ENCODE measurements at places on chromosomes 6 and 20. TPM values are rescaled to one million over a fixed set of nuclear protein-coding genes. Genes with fewer than 3 reads are reported as not detected.

DNA sequence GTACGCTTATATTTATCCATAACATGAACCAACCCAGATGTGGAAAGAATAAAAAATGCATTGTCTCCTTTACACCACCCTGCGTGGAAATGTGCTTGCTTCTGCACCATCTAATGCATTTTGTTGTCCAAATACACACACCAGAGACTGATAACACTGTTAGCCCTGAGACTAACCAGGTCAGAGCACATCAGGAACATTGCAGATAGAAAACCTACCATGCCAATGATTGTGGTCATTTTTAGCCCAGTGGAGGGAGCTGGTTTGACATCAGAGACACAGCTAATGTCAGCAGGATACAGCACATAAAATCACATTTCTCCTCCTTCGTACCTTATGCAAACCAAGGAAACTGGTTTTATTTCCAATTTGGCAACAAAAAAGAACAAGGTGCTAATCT, 528.7 kb downstream of the DOK5 start:
- no peaks in the 10 kb centered on the region for H3K27me3 ChIP-seq
- no peaks in the 10 kb centered on the region for H3K4me1 ChIP-seq
- no peaks in the 10 kb centered on the region for H3K36me3 ChIP-seq
- DNase-seq, result no peak

- no peak overlapping the region for H3K4me3 ChIP-seq
- H3K4me1 ChIP-seq, result no peaks in the 10 kb centered on the region
- no peak overlapping the region for H3K27ac ChIP-seq
- peaks cover 94% of the 10 kb centered on the region for H3K36me3 ChIP-seq
Observed at GRCh38 chr20:48689388-48689787, 138.4 kb downstream of the PREX1 start.

DNA sequence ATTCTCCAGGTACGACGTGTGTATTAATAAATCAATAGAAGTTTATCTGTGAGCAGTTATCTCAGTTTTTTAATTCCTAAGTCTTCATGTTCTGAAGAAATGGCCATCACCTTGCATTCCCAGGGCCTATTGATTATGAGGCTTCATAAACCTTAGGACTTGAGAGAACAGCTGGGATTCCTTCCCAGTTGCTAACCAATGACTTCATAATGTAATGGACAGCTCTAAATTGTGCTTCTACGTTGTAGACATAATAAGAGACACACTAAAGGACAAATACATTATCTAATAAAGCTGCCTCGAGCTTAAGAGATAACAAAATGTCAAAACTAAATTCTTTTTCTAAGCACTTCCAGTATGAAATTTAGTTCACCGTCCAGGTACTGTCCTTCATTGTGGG, 30.6 kb downstream of the TSHZ2 start:
- DNase-seq, result no peak
- no peaks in the 10 kb centered on the region for H3K36me3 ChIP-seq
- no peaks in the 10 kb centered on the region for H3K27me3 ChIP-seq
- H3K4me3 ChIP-seq, result no peak overlapping the region
- peaks cover 8% of the 10 kb centered on the region for H3K4me1 ChIP-seq
- no peak overlapping the region for H3K27ac ChIP-seq

GRCh38 chr6:53643481-53643965, 22.0 kb downstream of the KLHL31 start:
- H3K27me3 ChIP-seq, result peaks cover 3% of the 10 kb centered on the region
- no peaks in the 10 kb centered on the region for H3K36me3 ChIP-seq
- no peak for DNase-seq
- H3K4me1 ChIP-seq, result peaks cover 15% of the 10 kb centered on the region

DNA sequence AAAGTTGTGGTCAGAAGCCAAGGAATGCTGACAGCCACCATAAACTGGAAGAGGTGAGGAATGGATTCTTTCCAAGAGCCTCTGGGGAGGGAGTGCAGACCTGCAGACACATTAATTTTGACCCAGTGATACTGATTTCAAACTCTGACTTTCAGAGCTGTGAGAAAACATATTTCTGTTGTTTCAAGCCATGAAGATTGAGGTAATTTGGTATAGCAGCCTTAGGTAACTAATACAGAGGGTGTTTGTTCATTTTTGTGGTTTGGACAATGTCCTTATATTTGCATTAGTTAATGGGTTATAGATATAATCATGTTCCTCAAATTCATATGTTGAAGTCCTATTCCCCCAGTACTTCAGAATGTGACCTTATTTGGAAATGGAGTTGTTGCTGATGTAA, 85.4 kb upstream of the GTSF1L start:
- no peak for DNase-seq
- H3K4me1 ChIP-seq, result no peaks in the 10 kb centered on the region
- H3K36me3 ChIP-seq, result no peaks in the 10 kb centered on the region
- no peaks in the 10 kb centered on the region for H3K27me3 ChIP-seq
- no peak overlapping the region for H3K27ac ChIP-seq
- no peak overlapping the region for H3K4me3 ChIP-seq

- no peak overlapping the region for H3K27ac ChIP-seq
- H3K4me1 ChIP-seq, result no peaks in the 10 kb centered on the region
- no peaks in the 10 kb centered on the region for H3K27me3 ChIP-seq
- no peaks in the 10 kb centered on the region for H3K36me3 ChIP-seq
- no peak overlapping the region for H3K4me3 ChIP-seq
- DNase-seq, result no peak
Observed at GRCh38 chr20:8435285-8436035, 303.4 kb downstream of the PLCB1 start.

DNA sequence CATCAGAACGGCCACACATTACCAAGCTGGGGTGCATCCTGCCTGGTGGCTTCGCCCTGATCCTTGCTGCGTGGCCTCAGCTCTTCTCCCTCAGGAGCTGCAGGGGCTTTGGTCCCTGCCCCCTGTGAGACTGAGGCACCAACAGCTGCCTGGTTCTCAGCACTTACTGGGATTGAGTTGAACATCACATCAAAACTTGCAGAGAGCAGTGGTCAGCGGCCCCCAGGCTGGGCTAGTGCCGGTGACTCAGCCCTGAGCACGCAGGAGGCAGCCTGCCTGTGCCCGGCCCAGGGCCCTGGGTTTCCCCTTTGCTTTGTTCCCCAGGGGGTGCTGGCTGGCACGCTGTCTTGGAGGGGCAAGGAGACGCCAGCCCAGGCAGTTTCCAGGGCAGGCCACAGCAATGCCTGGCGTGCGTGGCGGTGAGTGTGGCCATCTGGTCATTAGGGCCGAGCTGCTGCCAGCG, 63.3 kb downstream of the DLL1 start:
- H3K36me3 ChIP-seq, result no peaks in the 10 kb centered on the region
- H3K4me3 ChIP-seq, result no peak overlapping the region
- no peak for DNase-seq
- H3K4me1 ChIP-seq, result peaks cover 2% of the 10 kb centered on the region

DNA sequence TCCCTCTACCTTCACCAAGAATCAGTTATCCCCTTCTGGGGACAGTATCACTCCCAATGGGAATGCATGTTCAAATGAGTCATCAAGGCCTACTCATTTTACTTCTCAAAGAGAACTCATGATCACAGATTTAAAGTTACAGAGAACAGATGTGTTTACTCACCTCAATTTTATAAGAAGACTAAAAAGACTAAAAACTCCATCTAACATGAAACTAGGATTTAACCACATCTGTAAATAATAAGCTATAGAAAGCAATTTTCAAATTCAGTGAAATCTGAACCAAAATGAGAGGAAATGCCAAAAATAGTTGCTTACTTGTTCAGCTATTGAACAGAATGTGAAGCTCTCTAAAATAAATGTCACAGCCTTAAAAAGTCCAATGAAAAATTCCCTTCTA, 300.1 kb upstream of the KCNQ5 start:
- no peaks in the 10 kb centered on the region for H3K27me3 ChIP-seq
- H3K36me3 ChIP-seq, result no peaks in the 10 kb centered on the region
- DNase-seq, result no peak
- no peaks in the 10 kb centered on the region for H3K4me1 ChIP-seq

DNA sequence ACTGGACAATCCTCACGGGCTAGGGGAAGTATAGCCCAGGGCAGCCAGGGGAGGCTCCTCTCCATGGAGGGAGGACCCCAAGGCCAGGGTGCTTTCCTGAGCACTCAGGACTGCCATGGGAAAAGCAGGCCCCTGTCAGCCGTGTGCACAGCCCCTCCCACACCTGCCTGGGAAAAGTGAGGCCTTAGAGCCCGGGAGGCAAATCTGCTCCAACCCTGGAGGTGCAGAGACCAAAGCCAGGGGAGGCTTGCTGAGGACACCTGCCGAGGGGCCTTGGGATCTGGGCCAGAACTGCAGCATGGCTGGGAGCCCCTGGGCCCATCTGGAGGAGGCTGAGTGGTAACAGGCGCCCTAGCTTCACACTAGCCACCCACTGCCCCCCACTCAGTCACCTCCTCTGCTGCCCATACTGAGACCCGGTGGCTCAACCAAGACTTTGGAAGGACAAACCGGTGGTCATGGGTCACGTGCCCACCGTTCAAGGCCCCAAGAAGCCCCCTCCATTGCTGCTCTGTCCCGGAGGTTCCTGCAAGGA, 55.2 kb downstream of the YTHDF1 start:
- H3K4me1 ChIP-seq, result no peaks in the 10 kb centered on the region
- H3K4me3 ChIP-seq, result no peak overlapping the region
- no peak overlapping the region for H3K27ac ChIP-seq
- H3K27me3 ChIP-seq, result no peaks in the 10 kb centered on the region
- DNase-seq, result no peak

GRCh38 chr6:134921721-134922261, 28.1 kb downstream of the ALDH8A1 start:
- H3K36me3 ChIP-seq, result no peaks in the 10 kb centered on the region
- H3K4me3 ChIP-seq, result no peak overlapping the region
- no peaks in the 10 kb centered on the region for H3K4me1 ChIP-seq

DNA sequence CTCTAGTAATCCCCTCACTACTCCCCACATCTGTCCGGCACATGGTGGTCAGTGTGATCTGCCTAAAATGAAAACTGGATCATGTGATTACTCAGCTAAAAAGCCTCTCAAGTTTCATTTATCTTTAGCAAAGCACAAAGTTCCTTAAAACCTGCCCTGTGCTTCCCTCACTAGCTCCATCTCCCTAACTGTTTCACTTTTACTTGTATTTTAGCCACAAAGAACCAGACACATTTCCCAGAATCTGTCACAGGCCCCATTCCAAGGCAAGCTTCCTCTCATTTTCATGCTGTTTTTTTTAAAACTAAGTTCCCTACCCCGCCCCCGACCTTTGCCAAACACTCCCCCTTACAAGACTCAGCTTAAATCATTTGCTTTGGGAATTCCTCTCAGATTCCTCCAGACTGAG, 8.9 kb upstream of the IGF2R start:
- H3K4me1 ChIP-seq, result no peaks in the 10 kb centered on the region
- no peak overlapping the region for H3K4me3 ChIP-seq
- no peak overlapping the region for H3K27ac ChIP-seq
- peaks cover 3% of the 10 kb centered on the region for H3K27me3 ChIP-seq

The C4A gene
- total RNA-seq, result 4.0 TPM

The GPRC6A gene
- not detected for total RNA-seq

The GGTLC1 gene
- not detected for total RNA-seq

The SLC35D3 gene
- 0.15 TPM for total RNA-seq

Data from CD4-positive, CD25-positive, alpha-beta regulatory T cell (primary cell).